ENCODE measurements at places on chromosomes 1 and 21. TPM values are rescaled to one million over a fixed set of nuclear protein-coding genes. Genes with fewer than 3 reads are reported as not detected.

The TCHH gene
- 0.10 TPM for total RNA-seq

The TNFRSF1B gene
- total RNA-seq, result 14.1 TPM

The PEAR1 gene
- 3.5 TPM for total RNA-seq

The CADM3 gene
- total RNA-seq, result 120 TPM

The BTF3L4 gene
- 61.6 TPM for total RNA-seq

The LRRC39 gene
- 7.3 TPM for total RNA-seq

The SRM gene
- 28.3 TPM for total RNA-seq

The ZYG11A gene
- total RNA-seq, result 0.50 TPM

The HOOK1 gene
- total RNA-seq, result 14.9 TPM

The CBR3 gene
- total RNA-seq, result 2.0 TPM

The NTRK1 gene
- total RNA-seq, result 2.6 TPM

The CDC20 gene
- 11.1 TPM for total RNA-seq

The GLIS1 gene
- 0.50 TPM for total RNA-seq

The ALX3 gene
- total RNA-seq, result 1.8 TPM

The B3GALT2 gene
- 42.8 TPM for total RNA-seq

The TAF12 gene
- 41.4 TPM for total RNA-seq

The MAN1A2 gene
- 105 TPM for total RNA-seq

The PDE4B gene
- total RNA-seq, result 181 TPM

The PKNOX1 gene
- total RNA-seq, result 18.3 TPM

The HYI gene
- 88.1 TPM for total RNA-seq

The OR2L8 gene
- total RNA-seq, result 1.2 TPM

The KANK4 gene
- total RNA-seq, result 22.9 TPM

The CASZ1 gene
- 6.0 TPM for total RNA-seq

The CCDC185 gene
- total RNA-seq, result not detected

The IL20 gene
- not detected for total RNA-seq

All from spinal cord (tissue), 10 donors.